ENCODE measurements at places on chromosomes 11 and 22.
A peak's percentile ranks its signal among the peaks of the same experiment; 100 is the strongest.

- no peak for DNase-seq
Measured at GRCh38 chr11:18013790-18014507, 1.1 kb upstream of the SERGEF start.

GRCh38 chr22:20397498-20397897 lies 3.5 kb downstream of the ZNF74 start:
- DNase-seq = no peak

DNA sequence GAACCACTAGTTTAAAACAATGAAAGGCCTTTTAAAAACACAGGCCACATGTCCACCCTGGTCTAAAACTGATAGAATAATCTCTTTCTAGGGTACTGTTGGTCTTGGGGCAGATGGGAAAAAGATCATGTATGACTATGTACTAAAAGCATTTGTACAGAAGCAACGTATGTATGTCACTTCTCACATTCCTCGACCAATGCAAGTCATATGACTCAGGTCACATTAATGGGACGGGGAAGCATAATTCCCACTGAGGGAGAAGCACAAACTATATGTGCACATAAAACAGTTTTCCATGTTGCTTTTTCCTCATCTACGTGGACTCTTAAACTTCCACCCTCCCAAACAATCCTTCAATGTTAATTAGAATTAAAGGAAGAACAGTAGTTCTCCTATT lies 32.2 kb upstream of the GAB2 start:
- no peak for DNase-seq

GRCh38 chr22:27045103-27045947 lies 387.9 kb downstream of the MIAT start:
- no peak for DNase-seq

- no peak for DNase-seq
Measured at GRCh38 chr11:65616575-65617001, 1.0 kb downstream of the PCNX3 start.

DNA sequence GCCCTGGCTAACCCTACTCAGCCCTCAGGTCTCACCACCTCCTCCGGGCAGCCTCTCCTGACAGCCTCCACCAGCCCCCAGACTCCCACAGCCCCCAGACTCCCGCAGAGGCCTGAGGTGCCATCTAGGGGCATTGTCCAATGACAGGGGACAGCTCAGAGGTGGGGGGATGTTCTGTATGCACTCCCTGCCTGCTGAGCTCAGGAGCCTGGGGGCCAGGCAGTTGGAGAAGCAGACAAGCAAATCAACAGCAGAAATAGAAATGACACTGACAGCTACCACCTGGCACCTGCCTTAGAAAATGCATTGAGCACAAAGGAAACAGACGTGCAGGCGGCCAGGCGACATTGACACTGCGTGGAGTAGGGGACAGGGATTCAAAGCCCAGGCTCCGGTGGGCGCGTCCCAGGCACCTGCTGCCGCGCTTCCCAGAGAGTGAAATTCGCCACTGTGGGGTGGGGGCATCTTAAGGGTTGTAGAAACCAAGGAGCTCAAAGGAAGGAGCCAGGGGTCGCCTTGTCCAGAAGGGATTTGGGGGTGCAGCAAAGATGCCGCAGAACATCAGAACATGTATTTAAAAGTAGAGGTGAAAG lies 22.5 kb upstream of the WNT7B start:
- DNase-seq = peak; percentile 11

DNA sequence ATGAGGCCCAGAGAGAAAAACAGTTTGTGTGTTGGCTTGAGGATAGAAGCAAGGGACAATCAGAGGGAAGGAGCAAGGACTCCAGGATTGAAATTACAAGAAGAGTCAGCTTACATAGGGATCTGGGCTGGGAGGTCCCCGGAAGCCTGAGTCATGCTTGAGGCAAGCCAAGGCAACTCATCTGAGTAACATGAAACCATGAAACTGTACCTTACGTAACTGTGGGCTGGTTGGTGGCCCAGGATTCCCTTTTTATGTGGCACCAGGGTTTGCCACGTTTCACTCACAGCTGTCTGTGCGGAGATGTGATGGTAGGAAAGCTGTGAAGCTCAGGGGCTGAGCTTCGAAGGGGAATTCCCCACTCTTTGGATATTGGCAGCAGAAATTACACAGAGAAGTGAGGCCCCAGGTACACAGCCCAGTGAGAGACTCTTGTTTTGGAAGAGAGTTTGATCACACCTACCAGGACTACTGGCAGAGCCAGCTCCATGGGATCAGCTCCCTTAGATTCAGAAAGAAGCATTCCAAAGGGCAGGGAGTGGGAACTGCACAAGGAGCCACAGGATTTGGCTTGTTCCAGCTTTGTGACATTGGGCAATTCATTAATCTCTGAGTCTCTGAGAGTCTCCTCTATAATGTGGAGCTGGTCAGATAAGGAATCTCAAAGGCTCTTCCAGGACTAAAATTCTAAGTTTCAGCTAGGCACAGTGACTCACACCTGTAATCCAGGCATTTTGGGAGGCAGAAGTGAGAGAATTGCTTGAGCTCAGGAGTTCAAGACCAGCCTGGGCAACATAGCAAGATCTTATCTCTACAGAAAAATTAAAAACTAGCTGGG lies 7.8 kb downstream of the SLC5A1 start:
- no peak for DNase-seq

DNA sequence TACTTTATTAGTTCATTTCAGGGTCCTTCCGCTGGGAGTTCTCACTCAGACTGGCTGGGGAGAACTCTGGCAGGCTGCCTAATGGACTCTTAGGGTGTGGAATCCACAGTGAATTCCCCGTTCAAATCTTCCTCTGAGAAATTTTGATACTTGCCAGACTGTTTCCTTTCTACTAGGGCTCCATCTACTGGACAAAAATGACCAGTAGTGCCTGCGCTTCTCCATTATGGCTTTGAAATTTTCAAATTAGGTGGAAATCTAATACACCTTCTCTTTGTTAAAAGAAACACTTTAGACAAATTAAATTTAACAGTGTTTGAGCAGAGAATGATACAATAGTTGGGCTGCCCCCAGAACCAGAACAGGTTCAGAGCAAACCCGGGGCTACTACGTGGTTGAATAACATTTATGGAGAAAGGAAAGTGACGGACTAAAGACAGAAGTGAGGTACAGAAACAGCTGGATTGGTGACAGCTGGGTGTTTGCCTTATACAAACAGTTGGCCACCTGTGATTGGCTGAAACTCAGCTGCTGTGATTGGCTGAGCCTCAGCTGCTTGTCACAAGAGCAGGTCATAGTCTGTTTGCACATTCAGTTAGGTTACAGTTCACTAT lies 52.9 kb upstream of the FDX1 start:
- peak; percentile 50 for DNase-seq

DNA sequence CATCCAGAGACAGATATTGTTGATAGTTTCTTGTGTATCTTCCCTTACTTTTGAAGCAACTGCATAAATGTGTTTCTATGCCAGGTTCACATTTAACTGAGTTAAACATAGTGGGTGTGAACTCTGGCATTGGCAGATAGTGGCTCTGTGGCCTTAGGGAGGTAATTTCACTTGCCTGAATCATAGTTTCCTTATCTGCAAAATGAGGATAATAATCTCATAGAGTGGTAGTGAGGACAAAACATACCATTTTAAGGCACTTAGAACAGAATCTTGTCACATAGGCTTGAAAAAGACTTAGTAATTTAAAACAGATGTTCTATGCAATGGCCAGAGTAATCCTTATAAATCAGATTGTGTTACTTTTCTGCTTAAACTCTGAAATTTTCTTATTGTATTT lies 56.4 kb upstream of the SYN3 start:
- no peak for DNase-seq

- no peak for DNase-seq
Measured at GRCh38 chr11:12123799-12124198, 13.4 kb downstream of the MICAL2 start.

- peak; percentile 26 for DNase-seq
Measured at GRCh38 chr11:6703247-6704063, 20.3 kb upstream of the MRPL17 start.

GRCh38 chr22:48824712-48825651 lies 1002.7 kb downstream of the BRD1 start:
- no peak for DNase-seq

DNA sequence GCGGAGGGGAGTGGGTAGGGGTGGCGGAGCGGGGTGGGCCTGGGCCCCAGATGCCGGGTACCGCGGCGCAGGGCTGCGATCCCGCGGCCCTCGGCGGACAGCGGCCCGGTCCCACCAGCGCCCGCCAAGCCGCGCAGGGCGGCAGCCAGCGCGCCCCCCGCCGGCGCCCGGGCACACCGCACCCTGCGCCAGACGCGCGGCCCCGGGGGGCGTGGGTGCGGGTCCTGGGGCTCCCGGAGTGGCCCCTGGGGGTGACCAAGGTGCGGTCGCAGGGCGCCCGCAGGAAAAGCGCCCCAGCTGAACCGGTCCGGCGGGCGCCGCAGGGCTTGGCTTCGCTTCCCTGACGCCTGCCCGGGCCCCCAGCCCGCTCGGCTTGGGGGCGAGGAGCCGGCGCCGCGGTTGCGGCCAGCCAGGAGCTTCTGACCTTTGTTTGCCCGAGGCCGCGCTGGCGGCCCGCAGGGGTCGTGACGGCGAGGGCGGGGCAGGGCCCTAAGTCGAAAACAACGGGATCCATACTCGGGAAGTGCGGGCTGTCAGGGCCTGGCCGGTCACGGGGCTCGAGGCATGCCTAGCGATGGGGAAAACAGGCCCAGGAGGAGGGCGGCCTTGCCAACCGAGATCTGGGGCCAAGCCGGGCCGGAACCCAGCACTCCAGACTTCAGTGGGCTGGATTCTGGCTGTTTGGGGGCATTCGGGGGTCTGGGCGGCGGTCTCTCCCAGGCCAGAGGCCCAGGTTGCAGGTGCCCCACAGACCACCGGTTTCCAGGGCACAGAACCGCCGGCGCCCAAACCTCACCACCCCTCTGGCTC lies 581 bp upstream of the AP5B1 start:
- no peak for DNase-seq

DNA sequence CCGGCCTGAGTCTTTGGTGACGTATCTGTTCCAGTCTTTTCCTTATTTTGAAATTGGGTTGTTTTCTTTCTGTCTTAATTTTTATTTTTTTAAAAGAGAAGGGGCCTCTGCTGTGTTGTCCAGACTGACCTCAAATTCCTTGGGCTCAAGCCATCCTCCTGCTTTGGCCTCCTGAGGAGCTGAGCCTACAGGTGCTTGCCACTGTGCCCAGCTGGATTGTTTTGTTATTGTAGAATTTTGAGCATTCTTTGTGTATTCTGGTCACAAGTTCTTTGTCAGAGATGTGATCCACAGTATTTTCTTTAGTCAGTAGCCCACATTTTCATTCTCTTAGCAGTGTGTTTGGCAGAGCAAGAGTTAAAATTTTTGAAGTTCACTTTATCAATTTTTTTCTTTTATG lies 100.1 kb downstream of the ATXN10 start:
- no peak for DNase-seq

- DNase-seq = no peak
Measured at GRCh38 chr22:47114813-47115517, 352.5 kb downstream of the TBC1D22A start.

DNA sequence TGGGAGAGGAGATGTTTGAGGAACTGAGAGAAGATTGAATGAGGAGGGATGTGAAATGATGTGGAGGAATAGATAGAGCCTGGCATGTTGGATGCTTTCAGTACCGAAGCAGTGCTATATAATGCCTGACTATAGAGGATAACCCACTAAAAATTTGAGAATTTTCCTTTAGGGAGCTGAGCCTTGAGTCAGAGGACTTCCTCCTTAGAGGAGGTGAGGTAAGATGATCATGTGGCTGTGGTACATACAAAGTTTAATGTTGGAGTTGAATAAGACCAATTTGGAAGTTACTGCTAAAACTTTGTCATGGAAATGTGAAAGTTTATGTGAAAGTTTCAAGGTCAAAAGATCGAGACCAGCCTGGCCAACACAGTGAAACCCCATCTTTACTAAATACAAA lies 66.9 kb downstream of the YAP1 start:
- DNase-seq = no peak

- peak; percentile 91 for DNase-seq
Measured at GRCh38 chr11:61891331-61892084, at the start of gene FADS3. Gene FADS3 (minus strand): TSS chr11:61891545. CDS start chr11:61891381, 164 bp downstream.

DNA sequence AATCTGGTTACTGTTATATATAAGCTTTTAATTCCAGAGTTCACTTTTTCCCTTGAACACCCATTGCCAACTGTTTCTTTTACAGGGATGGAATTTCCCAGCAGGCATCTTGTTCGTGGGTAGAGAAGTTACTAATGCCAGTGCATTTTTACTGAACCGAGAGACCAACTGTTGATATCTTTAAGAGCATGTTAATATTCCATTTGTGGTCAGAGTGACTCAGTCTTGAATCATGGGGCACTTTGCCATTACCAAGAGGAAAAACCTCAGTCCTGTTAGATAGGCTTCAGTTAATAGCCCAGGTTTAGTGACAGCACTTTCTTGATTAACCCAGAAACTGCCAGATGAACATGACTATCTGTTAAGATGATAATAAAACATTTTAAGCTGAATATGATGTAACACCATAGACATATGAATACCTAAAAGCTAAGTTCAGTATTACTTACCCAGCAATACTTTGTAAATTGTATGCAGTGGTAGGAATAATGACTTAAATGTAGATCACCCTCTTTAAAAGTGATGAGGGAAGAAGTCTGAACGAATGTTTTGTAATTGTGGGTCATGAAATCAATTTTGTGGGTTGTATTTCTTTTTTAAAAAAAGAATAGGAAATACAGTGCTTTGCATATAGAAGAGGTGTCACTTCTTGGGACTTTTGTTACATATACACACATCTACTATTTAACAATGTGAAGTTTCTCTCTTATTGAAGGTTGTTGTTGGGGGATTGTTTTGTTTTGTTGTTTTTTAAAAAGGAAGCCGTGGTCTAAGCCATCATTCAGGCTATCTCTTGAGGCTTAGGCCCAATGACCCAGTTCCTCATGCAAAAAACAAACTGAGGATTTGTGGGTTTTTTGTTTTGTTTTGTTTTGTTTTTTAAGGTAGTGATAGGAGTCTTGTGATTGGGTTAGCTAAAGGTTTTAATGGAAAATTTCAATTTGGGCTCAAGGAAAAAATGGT lies 79.2 kb upstream of the GRIK4 start:
- DNase-seq = no peak

GRCh38 chr11:45857961-45858474 lies 10.7 kb downstream of the CRY2 start:
- peak; percentile 51 for DNase-seq

GRCh38 chr11:67611165-67611564 lies 4.4 kb downstream of the NDUFV1 start:
- DNase-seq = no peak

GRCh38 chr11:70470127-70470526 lies 71.8 kb downstream of the CTTN start:
- DNase-seq = no peak

DNA sequence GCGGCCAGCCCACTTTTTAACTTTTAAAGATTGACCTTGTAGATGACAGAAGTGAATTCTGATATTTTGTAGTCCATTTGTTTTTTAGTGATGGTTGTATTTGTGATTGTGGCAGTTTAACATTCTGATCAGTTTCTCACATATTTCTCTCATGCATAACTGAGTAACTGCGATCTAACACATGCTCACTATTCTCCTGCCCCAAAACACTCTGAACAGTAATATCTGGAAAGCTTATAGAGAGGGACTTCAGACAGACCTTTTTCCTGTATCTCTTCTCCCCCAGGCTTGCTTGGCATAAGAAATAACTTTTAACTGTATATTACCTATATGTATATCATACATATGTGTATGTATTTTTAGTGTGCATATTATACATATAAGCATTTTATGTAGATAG lies 37.3 kb upstream of the MYO18B start:
- DNase-seq = no peak

- no peak for DNase-seq
Measured at GRCh38 chr11:121909596-121909995, 206.4 kb downstream of the BLID start.

- DNase-seq = no peak
Measured at GRCh38 chr11:125951731-125952130, 5.9 kb downstream of the VSIG10L2 start.

Data from left ventricle myocardium inferior (tissue), 1 donor.